Left forelimb (tissue), 1 donor: ENCODE measurements at places on chromosomes 12 and 14.

GRCh38 chr12:107655281-107656065 lies 30.1 kb upstream of the PWP1 start:
- no peak for DNase-seq

DNA sequence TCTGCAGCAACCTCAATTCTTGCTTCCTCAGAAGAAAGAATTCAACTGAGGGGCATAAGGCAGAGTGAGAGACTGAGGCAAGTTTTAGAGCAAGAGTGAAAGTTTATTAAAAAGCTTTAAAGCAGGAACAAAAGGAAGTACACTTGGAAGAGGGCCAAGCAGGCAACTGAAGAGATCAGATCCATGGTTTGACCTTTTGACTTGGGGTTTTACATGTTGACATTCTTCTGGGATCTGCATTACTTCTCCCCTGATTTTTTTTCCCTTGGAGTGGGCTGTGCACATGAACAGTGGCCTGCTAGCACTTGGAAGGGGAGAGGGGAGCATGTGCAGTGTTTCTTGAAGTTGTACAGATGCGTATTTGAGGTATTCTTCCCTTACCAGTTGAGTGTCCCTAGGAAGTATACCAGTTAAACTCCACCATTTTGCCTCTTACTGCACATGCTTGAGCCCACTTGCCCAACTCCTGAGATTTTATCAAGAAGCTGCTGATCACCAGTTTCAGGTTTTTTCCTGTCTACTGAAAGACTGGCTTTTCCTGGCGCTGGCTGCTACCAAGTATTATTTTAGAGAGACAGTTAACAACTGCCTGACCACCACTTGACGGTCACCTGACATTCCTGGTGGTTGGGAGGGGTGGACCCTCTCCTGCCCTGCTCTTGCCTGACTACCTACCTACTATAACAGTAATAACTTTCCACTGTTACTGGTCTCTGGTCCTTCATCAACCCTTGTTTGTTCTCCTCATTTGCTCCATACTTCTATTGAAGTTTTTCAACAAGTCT lies 26.0 kb upstream of the TMTC2 start:
- DNase-seq, result no peak

GRCh38 chr14:82811246-82811645 lies 1277.6 kb upstream of the SEL1L start:
- no peak for DNase-seq

- DNase-seq, result no peak
Measured at GRCh38 chr12:132804426-132804861, 24.2 kb downstream of the GOLGA3 start.

DNA sequence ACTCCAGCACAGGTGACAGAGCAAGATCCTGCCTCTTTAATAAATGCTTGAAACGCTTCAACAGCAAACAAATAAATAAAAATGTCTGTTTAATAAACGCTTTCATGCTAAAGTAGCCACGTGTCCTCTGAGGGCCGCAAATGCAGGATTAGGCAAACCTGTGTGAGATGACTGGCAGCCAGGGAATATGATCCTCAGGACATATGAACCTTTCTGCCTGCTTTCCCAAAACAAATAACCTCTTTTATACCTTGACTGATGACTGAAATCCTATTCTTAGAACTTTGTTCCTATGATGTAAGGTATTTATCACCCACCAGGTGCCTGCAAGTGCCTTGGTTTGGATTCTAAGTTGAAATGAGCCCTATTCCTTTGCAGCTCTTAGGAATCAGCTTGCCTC lies 14.5 kb upstream of the FLVCR2 start:
- no peak for DNase-seq

- no peak for DNase-seq
Measured at GRCh38 chr14:32784405-32784804, 154.3 kb upstream of the NPAS3 start.

DNA sequence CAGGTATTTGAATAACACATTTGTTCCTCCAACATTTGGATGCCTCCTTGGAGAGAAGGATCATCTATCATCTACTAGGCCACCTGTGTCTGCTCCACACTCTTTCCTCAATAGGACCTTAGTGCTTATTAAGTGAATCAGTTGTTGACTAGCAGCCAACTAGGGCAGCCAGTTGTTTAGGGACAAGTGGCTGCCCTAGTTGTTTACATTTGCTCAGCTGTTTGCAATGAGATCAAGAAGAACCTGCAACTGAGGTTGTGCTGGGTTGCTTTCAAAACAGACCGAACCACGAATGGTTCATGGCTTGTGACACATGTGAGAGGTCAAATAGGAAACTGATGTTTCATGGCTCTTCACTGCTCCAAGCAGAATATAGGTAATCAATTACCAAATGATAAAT lies 53.8 kb downstream of the TMCC3 start:
- DNase-seq, result no peak

DNA sequence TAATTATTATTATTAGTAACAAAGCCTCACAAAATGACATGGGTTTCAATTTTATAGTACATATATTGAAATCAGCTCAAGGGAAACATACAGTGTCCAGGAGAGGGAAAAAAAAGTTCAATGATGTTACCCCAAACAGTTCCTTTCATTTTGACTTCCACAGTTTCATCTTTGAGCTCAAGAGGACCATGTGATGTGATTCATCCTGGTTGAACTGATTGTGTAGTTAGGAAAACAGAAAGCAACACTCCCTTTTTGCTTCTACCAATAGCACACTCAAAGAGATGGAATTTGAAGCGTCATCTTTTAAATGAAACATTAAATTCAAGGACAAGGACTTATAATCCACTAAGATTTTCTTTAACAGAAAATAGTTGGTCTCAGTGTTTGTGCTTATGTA lies 461.0 kb downstream of the FOXG1 start:
- no peak for DNase-seq

GRCh38 chr12:132446633-132447326 lies 43.2 kb upstream of the FBRSL1 start:
- DNase-seq, result no peak

- DNase-seq, result no peak
Measured at GRCh38 chr14:89171168-89171567, 245.9 kb downstream of the FOXN3 start.

DNA sequence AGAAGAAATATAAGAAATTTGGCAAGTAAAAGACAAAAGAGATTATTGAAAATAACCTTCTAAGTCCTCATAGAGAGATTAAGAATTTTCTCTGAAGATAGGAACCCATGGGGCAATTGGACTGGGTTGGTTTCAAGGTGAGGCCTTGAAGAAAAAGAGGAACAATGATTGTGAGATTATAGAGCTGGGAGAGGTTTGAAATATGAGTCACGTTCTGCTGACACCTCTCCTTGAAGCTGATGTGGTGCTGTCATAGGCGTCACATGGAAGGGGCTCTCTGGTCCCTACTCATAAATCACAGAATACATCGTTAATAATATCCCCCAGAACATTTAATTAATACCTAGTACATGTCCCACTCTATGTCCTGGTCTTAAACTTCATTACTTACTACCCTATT lies 227.6 kb upstream of the PDE3A start:
- DNase-seq, result no peak

- DNase-seq, result no peak
Measured at GRCh38 chr14:68975667-68976066, 3.4 kb downstream of the ACTN1 start.

GRCh38 chr14:23562822-23563472 lies 4.6 kb downstream of the AP1G2 start:
- no peak for DNase-seq

DNA sequence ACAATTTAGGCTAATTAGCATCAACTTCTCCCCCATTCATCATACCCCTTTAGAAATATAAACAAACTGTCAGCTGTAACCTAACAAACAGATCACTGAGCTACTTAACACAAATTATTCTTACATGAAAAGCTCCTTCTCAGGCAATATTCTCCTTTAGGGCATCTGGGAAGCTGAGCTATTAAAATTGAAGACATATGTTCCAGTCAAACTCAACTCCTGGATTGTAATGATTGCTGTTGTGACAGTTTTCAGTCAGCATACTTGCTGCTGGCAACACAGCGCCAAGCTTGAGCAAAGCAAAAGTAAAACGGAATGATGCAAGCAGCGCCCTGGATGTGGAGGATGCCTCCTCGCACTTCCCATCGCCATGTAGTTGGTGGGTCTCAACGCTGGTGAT lies 82.4 kb downstream of the SLC25A21 start:
- no peak for DNase-seq

- no peak for DNase-seq
Measured at GRCh38 chr12:27064397-27065342, 17.7 kb downstream of the C12orf71 start.

DNA sequence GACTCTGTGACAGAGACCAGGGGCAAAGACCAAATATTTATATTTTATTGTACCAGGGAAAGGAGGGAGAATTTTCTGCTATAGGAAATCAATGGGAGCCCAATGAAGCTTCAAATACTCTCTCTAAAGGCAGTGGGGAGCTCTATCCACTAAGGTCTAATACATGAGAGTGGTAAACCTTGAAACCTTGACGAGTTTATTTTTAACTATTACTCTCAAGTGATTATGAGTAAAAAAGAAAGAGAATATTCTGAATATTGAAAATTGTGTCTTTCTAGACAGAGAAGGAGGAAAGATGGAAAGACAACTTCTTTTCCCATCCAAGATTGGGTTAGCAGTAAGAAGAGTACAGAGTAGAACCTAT lies 1722.1 kb upstream of the SEL1L start:
- DNase-seq, result no peak

GRCh38 chr12:66117242-66117641 lies 13.3 kb downstream of the LLPH start:
- no peak for DNase-seq

DNA sequence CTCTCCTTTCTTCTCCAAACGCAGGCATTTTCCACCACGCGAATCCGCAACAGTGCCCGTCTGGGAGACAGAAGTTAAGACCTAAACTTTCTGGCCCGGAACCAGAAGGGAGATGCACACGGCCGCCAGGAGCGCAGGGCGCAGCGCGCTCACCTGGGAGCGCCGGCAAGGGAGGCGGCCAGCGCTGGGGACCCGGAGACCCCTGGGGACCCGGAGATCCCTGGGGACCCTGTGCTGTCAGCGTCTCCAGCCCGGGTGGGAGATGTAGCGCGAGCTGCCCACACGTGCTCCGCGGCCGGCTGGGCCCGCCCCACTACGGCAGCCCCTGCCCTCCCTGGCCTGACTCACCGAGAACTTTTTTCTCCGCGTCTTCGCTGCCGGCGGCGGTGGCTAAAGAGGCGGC lies 620 bp downstream of the YBX3 start:
- DNase-seq, result peak; percentile 78

DNA sequence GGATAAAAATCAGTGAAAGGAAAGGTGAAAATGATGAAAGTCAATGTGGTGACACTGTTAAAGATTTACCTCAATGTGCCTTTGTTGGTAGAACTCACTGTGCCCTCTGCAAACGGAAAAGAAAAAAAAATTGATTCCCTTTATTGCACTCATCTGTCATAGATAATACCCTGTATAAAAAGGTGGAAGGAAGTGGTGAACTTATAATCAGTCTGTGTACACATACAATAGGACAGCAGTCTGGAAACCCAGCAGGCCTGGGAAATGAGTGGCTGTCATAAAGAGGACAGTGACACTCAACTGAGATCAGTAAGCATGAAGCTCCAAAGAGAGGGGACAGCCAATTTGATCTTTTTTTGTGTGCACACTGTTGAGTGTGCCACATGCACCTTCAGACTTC lies 364.7 kb downstream of the NOVA1 start:
- DNase-seq, result no peak

- peak; percentile 65 for DNase-seq
Measured at GRCh38 chr12:31323391-31324115, 2.4 kb downstream of the SINHCAF start.

DNA sequence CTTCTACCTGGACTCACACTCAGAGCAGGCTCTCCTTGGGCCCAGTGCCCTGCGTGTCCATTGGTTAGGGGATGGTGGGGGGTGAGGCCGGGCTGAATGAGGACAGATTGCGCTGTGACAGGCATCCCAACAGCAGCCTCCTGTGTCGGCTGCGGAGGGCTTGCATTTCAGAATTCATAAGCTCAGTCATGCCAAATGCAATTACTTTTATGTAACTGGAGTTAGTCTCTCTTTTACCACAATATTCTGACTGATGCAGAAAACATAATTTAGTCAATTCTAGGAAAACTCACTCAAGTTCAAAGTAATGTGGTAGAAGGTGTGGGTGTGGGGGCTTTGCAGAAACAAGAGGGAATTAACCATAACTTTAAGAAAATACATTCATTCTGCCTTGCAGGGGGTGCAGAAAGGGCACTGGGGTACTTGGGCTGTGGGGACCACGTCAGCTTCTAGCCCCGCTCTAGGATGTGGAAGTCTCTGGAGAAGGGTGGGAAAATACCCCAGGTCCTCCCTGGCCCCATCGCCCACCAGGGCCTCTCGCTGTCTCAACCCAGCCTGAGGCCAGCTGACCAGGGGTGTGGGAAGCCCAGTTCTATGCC lies 257.7 kb downstream of the ADGRD1 start:
- DNase-seq, result no peak

GRCh38 chr12:286531-287300 lies 24.1 kb upstream of the SLC6A13 start:
- no peak for DNase-seq

- no peak for DNase-seq
Measured at GRCh38 chr12:58931518-58931917, 11.2 kb upstream of the LRIG3 start.

- peak; percentile 30 for DNase-seq
Measured at GRCh38 chr12:52231305-52232202, 1.5 kb upstream of the KRT7 start.

DNA sequence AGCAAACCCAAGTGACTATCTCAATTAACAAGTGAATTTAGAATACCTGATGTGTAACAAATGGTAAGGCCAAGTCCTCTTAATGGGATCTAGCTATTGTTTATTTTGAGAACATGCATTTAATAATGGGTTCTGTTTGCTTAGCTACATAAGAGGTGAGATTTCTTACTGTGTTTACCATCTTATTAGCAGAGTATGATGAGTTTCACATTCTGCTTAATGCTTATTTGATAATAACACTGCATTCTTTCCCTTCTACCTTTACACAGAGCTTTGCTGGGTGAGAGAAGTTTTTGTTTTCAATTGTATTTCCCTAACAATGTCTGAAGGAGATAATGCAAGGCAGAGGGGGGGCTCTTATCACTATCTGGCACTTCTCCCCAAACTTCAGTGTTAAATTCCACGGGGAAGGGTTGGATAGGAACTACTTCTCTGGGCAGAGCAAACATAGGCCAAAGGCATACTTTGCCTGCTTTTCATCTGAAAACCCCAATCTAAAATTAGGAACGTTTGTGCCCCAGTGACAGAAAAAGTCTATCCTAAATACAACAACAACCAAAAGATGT lies 129.0 kb upstream of the ATXN7L3B start:
- no peak for DNase-seq

- DNase-seq, result no peak
Measured at GRCh38 chr14:99240627-99241324, 31.2 kb downstream of the BCL11B start.

DNA sequence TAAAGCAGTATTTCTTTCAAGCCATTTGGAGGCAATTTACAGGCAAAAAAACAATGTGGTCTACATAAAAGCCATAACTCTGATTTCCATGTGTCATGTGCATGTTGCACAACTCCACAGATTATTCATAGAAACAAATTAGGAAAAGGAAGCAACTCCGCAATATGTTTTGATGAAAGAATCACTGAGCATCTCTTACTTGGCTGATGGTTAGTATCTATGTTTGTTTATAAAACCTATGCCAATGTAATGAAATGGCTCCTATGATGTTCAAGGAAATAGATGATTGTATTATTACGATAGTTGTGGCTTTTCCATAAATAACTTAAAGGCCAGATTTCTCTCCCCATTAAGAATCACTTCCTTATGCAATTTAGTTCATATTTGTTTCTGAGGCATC lies 373.7 kb downstream of the CCDC91 start:
- no peak for DNase-seq
